Esophagus squamous epithelium (tissue), 5 donors: ENCODE measurements at places on chromosomes 6 and 20.

DNA sequence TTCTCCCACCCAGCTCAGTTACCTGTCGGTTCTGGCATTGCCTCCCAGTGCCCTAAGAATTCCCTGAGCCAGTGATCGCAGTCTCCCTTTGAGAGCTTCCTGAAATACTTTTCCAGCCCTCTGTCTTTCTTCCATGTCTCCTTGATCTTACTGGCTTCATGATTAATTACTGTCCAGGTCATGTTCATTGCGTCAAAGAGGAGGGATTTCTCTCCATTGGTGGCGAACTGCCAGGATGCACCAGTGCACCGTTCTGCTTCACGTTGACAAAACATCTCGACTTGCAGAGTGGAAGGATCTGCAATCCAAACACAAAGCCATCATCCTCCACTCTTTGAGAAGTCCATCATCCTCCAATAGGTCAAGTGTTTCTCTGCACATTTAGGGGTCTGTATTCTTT is 8.6 kb downstream of the RAET1E start:
- DNase-seq, result no peak

DNA sequence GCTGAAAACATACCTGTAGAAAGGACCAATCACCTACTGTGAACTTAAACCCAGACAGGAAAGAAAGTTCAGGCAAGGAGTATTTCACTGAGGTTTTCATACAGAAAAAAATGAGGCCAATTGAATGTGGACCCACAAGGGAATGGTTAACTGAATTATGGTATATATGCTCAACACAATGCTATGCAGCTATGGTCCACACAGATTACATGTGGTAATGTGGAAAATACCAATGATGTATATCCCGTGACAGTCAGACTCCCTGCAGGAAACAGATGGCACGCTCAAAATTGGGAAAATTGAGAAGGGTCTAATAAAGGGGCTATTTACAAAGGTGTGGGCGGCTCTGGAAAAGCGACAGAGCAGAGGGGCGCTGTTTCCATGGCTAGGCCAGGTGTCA is 47.1 kb upstream of the PIM1 start:
- DNase-seq, result no peak

DNA sequence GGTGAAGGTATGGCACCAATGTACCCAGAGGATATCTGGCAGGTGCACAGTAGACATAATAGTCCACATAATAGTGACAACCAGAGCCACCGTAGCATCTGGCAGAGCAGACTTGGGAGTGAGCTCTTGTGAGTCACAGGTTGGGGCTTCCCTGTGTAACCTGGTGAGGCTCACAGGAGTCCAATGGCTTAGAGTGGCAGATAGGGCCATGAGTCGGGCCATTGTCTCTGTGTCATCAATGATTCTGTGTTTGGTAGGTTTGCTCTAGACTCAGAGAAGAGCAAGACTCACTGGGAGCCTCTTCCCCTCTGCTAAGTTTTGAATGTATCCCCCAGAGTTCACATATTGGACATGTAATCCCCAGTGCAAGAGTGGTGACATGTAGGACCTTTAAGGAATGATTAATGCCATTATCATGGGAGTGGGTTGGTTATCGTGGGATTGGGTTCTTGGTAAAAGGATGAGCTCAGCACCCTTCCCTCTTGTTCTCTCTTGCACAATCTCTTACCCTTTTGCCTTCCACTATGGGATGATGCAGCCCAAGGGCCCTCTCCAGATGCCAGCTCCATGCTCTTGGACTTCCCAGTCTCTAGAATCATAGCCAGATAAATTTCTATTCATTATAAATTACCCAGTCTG is 22.6 kb upstream of the SIRPA start:
- DNase-seq, result no peak

DNA sequence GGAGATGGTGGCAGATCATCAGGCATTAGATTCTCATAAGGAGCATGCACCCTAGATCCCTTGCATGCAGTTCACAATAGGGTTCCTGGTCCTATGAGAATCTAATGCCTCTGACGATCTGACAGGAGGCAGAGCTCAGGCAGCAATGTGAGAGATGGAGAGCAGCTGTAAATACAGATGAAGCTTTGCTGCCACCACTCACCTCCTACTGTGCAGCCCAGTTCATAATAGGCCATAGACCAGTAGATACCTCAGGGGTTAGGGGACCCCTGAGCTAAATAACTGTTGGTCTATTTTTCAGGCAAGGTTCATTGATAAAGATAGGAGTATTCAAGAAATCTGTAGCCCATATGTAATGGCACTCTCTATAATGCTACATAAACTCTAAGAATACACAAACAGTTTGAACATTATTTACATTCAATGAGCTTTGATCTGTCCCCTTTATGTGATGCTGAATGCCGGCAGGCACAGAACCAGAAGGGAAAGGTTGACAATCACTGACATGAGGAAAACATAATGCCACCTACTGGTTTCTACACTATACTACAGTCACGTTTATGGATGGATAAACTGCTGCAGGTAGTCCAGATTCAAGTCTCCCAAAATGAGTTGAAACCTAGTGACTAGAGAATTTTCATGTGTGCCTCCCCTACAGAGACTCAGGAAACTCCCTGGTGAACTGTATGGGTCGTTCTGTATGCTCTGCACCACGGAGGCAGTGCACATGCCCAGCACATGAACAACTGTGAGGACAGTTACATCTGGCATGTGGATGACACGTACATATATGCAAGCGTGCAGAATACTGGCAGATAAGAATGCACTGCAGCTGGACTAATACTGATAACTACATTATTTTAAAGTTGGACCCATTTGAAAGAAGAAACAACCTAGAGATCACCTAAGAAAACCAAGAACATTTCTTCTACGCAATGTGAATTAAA is 72.0 kb downstream of the DST start:
- DNase-seq, result no peak

- no peak for DNase-seq
Measured at GRCh38 chr6:97215157-97215769, 67.8 kb downstream of the MMS22L start.

DNA sequence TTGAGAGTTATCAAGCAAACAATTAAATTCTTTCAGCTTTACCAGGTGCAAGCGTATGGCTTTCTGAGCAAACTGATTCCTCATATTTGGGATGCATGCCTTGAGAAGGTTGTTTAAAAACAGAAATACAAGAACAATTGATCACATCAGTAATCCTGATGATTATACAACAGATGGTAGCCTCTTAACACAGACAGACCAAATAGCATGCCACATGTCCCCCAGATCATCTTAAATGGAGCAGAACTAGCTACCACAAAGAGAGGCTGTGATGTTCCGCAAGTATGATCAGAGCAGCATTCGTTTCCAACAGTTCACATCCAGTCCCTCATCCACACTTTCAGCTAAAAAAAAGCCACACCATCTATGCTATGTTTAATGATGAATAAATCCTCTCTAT is 246.2 kb upstream of the NRSN1 start:
- DNase-seq, result no peak

- no peak for DNase-seq
Measured at GRCh38 chr6:3771407-3772011, 20.0 kb upstream of the PXDC1 start.

- no peak for DNase-seq
Measured at GRCh38 chr20:63942250-63942951, 13.8 kb downstream of the UCKL1 start.

DNA sequence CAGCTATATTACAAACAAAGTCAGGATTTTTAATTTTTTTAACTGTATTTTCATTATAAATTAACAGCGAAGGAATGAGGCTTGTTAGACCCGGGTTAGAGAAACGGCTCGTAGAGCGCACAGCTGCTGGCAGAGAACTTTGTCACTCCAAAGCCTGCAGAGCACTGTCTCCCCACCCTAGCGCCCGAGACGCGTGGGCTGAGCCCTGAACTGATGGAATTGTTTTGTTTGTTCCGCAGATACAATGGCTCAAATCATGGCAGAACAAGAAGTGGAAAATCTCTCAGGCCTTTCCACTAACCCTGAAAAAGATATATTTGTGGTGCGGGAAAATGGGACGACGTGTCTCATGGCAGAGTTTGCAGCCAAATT is 810 bp downstream of the LAMP5 start:
- no peak for DNase-seq

- DNase-seq, result no peak
Measured at GRCh38 chr6:31811645-31812044, 3.4 kb downstream of the HSPA1L start.

- DNase-seq, result no peak
Measured at GRCh38 chr6:53530346-53530745, 14.6 kb downstream of the GCLC start.

DNA sequence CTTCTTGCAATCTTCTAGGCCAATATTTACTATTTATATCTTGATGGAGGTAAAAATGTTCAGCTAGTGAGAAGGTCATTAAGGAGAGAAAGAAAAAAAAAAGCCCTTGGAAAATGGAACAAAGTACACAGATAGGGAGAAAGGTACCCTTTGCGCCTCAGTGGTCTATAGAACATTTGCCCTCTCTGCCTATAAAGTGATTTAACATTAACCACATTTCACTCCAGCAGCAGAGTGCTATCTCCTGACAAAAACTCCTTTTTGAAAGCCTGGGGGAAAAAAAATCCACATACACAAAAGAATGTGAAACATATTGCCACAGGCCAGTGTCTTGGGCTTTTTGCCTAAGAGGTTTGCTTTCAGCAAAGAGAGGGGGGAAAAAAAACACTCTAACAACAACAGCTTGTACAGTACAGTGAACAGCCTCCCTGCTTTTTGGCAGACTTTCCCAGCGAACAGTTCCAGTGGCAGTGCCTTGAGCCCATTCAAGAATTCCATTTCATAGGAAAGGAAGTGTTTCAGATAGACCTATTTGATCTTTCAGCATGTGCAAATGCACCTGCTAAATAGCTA is 695 bp downstream of the ARHGAP18 start:
- no peak for DNase-seq

- no peak for DNase-seq
Measured at GRCh38 chr6:169890901-169891300, 139.5 kb downstream of the ERMARD start.

- no peak for DNase-seq
Measured at GRCh38 chr20:56788671-56789610, 159.8 kb downstream of the TFAP2C start.

- no peak for DNase-seq
Measured at GRCh38 chr6:121828146-121828886, 392.9 kb downstream of the GJA1 start.

DNA sequence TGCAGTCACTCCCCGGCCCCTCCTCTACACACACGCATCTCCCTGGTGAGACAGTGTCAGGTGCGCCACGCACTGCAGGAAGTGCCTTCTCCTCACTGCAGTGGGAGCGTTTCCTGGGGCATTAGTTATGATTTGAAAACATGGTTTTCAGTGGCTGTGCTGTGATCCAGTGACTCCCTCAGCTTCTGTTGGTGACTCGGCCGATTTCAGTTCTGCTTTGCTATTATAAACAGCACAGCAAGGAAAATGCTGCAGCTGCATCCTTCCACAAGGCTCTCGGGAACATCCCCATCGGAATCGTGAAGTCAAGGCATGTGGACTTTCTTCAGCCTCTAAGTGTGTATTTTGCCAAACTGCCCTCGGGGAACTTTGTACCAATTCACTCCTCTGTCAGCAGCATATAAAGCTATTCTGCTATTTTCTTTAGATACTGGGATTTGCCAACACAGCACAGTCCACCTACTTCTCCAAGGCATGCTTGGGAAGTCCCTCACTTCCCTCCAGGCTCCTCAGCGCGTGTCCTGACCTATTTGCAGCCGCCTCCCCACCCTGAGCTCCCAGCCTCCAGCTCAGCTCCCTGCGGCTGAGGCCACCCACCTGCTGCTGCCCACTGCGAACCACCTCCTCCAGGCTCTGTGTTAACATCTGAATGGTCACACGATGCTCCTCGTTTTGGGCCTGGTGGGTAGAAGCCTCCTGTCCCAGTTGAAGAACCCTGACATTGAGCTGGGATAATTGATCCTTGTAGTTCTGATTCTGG is 54.5 kb downstream of the GINS1 start:
- no peak for DNase-seq

- no peak for DNase-seq
Measured at GRCh38 chr20:7003598-7003997, 236.1 kb downstream of the BMP2 start.

GRCh38 chr6:85113934-85114580 is 335.8 kb upstream of the NT5E start:
- DNase-seq, result no peak

GRCh38 chr6:148005806-148006205 is 336.8 kb upstream of the SASH1 start:
- no peak for DNase-seq

DNA sequence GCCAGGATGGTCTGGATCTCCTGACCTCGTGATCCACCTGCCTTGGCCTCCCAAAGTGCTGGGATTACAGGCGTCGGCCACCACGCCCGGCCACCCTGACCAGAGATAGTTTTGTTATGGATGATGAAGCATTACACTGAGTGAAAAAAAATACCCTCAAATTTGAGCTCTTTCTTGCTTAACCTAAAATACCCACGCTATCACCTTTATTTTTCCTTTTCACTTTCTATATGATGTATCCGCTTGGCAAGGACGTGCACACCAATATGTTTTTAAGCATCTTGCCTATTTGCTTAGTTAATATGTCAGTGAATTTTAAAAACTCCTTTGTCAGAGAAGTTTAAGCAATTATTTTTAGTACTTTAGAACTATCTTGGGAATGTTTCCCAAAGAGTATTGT is 150.4 kb downstream of the INSM1 start:
- DNase-seq, result no peak

DNA sequence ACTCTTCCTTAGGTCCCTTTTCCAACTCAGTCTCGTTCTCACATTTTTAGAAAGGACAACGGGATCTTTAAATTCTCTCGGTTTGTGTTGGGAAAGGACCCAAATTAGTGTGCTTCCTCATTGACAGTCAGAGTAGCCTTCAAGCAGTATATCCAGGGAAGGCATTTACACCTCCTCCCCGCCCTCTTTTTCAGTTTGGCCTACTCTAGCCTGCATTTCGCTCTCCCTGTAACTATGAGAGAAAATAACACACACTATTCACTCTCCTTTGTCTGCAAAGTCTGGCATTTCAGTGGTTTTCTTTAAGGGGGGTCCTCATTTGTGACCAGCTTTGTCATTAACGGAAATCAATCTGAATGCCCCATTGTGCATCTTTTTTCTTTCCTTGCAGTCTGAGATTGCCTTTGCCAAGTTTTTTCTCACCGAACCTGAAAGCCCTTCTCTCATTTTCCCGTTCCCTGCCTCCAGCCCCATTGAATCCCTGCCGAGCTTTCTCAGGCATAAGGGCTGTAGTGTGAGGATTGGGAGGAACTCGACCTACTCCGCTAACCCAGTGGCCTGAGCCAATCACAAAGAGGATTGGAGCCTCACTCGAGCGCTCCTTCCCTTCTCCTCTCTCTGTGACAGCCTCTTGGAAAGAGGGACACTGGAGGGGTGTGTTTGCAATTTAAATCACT is 393 bp upstream of the FABP7 start:
- no peak for DNase-seq

DNA sequence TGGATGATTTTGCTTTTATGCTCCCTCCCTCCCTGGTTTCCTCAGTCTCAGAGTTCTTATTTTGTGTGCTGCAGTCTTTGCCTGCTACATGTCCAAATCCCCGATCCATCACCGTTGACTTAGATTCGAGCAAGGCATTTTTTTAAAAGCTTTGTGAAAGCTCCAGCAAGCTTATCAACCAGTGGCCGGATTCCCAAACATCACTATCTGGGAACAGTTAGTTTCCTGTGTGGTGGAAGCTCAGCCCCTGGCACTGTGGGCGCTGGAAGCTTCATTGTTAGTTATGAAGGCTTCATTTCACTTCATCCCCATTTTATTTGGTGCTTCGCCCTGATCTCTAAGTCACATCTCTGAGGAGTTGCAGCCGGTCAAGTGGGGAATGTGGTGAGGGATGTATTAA is 44.7 kb downstream of the DEK start:
- no peak for DNase-seq

GRCh38 chr6:158939255-158940159 is 60.5 kb downstream of the RSPH3 start:
- no peak for DNase-seq

- no peak for DNase-seq
Measured at GRCh38 chr20:60565083-60565482, 606.9 kb downstream of the CDH26 start.
